ENCODE measurements at places on chromosomes 2 and 18.

- no peak for DNase-seq
Observed at GRCh38 chr2:100882645-100883613, 63.0 kb downstream of the NPAS2 start.

DNA sequence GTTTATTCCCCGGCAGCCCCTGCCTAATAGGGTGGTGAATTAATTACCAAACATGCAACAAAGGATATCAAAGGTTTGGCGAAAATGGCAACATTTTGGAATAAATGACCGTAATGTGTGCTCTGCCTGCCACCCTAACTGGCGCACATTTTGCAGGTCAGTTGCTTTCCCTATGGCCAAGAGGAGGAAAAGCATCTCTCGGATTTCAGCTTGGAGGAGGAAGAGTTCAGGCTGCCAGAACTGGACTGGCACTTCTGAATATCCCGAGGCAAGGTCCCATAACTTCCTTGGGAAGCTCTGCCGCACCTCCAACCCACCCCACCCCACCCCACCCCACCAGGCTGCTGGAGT is 37.1 kb downstream of the SLC25A52 start:
- no peak for DNase-seq

DNA sequence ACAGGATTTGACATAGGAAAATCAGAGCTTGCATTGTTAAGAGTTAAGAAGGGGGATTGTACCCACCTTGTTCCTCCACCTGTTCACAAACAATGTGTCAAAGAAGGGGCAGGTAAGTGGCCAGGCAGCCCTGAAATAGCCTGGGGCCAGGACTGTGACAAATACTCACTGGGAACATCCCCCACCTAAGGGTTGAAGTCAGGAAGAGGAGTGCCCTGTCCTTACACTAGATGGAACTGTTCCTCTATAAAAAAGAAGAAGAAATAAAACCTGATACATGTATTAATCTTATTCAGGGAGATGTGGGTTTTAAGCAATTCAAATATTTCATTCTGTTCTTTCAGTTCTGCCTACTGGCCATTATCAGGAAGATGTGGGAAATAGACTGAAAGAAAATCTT is 41.9 kb downstream of the TACR1 start:
- no peak for DNase-seq

GRCh38 chr2:11754700-11755015 is 8.2 kb downstream of the LPIN1 start:
- no peak for DNase-seq

- no peak for DNase-seq
Observed at GRCh38 chr2:188217264-188217663, 74.4 kb upstream of the GULP1 start.

DNA sequence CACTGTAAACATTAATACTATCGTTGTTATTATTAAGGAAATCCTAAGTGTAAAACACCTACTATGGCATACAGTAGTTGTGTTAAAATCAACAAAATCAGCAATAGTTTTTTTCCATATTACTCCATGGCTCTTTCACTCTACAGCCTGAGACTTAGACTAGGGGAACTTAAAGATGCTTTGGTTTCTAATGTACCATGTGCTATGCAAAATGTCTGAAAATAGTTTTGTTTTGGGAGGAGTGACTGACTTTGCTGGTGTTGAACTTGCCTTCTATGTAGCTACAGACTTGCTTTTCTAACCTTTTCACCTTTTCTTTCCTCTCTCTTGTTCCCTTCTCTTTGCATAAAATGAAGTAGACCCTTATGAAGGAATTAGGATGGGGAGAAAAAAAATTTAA is 159.0 kb upstream of the CCDC195 start:
- no peak for DNase-seq

DNA sequence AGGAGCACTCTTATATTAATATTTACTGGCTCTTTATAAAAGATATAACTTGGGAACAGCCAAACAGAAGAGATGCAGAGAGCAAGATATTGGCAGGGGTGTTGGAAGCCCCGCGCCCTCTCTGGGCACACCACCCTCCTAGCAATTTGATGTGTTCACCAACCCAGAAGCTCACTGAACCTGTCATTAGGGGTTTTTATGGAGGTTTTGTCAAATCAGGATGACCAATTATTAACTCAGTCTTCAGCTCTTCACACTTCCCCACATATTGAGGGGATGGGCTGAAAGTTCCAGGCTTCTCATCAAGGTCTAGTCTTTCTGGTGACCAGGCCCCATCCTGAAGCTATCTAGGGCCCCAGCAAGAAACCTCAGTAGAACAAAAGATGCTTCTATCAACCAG is 10.9 kb upstream of the INO80D start:
- DNase-seq, result no peak

DNA sequence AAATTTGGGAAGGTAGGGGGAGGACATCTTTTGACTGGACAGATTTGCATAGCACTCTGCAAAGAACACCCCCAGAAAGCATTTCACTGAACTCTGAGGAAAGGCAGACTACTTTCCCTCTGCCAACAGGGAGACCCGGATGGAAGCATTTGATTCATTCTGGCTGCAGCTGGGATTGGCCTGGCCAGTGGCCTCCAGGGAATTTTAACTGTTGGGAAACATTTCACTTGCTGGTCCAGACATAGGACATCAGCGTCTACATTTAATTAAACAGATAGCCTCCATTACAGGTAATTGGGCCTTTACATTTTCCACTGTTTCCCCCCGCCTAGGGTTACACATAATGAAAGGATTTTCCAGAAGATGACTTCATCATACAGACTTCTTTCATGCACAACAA is 92.8 kb downstream of the MARCHF4 start:
- no peak for DNase-seq

DNA sequence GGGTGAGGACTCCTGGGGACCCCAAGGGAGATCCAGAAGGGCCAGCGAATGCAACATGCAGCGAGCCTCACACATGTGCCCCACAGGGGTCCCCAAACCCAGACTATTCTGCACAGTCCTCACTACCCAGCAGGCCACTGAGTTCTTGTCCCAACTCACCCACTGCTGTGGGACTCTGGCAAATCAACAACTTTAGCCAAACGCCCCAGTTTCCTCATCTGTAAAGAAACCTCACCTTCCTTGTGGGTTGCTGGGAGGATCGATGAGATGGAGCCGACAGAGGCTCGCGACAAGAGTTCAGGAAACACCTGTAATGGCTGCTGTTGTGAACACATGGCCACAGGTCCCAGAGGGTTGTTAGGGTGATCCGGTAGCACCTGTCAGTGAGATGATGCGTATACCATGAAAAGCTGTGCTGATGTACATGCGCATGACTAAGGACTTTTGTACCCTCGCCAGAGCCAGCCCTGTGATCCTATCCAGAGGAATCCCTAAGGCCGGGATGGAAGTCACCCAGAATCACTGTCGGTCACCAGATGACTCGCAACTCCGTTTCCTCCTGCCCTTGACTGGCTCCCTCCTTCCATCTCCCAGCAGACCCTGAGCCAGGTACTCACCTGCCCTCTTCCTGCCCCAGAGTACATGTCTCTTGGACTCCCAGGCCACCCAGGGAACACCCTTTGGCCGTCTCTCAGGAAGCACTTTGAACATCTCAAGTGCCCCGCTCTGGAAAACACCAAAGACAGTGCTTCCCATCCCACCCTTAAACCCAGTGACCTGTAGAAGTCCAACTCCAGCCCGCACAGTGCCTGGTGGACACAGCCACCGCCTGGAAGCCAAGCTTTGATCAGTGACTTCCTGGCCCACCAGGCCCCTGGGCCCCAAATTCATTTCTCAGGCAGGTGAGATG is 103.3 kb upstream of the ID2 start:
- DNase-seq, result no peak

- DNase-seq, result no peak
Observed at GRCh38 chr2:114661971-114662939, 219.8 kb downstream of the DPP10 start.

- no peak for DNase-seq
Observed at GRCh38 chr2:128602038-128602698, 283.5 kb upstream of the HS6ST1 start.

- DNase-seq, result no peak
Observed at GRCh38 chr2:196252408-196253115, 81.2 kb upstream of the STK17B start.

DNA sequence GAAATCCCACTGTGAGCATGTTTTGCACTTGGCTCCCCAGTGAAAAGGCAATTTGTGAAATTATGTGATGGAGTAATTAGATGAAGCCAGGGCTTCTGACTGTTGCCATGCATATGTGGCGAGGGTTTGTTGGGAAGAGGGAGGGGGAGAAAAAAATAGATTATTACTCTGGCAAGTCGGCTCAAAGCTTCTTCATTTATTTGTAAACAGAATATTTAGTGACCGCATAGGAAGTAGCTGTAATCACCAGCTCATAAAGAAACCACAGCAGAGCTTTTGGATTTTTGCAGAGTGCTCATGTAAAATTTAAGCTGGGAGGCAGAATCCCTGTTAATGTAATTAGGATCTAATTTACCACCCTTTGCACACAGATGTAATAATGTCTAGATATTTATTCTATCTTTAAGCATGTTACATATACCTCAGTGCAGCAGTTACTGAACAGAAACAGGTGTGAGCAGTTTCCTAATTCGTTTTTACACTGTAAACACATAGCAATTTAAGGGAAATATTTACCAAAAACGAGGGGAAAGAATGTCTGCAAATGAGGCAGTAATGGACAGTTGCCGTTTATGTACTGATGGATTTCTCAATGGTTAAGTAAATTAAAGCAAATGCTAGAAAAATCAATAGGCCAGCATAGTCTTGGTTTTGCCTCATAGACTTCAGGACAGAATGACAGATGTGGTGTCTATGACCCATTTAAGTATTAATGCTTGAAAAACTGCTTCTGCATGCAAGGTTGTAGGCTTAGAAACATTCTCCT is 87.9 kb downstream of the MEIS1 start:
- no peak for DNase-seq

GRCh38 chr2:239870276-239870675 is 154.9 kb downstream of the NDUFA10 start:
- DNase-seq, result no peak

DNA sequence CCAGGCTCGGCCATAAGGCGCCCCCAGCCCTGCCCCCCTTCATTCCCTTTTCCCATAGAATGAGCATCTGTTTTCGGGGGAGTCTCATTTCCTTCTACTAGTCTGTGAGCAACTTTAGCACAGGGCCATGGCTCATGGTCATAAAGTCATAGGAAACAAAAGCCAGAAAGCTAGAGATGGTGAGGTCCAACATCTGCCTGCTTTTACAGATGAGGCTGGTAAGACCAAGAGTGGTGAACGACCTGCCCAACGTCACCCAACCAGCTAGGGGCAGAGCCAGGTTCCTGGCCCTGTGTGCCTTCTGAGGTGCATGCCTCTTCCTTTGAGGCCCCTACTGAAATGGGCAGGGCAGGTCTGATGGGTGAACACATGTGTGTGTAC is 212.7 kb downstream of the DYSF start:
- DNase-seq, result no peak

DNA sequence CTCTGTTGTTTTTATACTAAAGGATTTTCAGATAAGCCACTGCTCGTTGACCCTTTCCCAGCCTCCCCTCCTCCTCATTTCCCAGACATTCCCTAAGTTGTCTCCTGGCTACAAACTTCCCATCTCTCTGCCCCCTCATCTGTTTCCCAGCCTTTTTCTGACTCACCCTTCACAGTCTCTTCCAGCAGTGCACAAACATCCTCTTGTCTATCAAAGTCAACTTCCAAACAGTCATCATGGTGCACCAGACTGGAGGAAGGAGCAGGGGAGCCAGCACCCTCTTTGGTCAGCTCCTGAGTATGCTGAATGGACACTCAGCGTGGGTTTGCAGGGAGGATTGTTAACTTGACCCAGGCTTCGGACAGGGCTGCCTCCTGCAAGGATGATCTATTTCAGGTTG is 26.6 kb upstream of the SPRED2 start:
- DNase-seq, result no peak

DNA sequence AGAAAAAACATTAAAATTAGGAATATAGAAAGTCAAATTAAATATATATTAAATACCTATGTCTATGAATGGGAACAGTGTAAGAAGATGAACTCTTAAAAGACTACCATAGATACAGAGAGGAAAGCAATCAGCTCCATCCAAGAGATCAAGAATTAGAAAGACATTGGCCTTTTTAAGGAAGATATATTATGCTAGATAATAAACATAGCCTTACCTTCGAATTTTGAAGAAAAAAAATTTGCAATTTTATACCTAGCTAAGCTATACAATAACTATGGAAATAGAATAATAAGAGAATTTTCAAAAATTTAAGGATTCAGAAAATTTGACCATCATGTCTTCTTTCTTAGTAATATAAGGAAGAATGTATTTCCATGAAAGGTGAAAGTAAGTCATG is 74.7 kb upstream of the MYT1L start:
- no peak for DNase-seq

GRCh38 chr2:217936952-217937351 is 65.8 kb downstream of the TNS1 start:
- no peak for DNase-seq

- no peak for DNase-seq
Observed at GRCh38 chr2:62144689-62145477, 51.0 kb upstream of the B3GNT2 start.

- DNase-seq, result no peak
Observed at GRCh38 chr2:108938077-108938710, 50.8 kb downstream of the EDAR start.

DNA sequence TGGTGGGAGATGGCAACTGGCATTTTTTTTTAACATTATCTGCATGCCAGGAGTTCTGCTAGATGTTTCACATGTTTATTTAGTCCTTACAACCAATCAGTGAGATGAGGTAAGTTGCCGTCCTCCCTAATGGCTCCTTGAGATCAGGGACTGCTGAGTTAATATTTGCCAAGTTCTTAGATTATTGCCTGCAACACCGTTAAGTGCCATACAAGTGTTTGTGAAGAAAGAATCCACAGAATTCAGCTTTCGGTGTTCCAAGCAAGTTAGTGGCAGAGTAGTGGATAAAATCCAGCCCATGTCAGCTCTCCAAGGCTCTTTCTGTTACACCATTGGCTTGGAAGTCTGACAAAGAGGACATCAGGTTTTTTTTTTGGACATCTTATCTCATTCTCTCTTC is 95.9 kb downstream of the C1QL2 start:
- no peak for DNase-seq

- peak; percentile 17 for DNase-seq
Observed at GRCh38 chr2:187581125-187581896, 27.1 kb upstream of the TFPI start.

All from activated CD4-positive, alpha-beta T cell treated with anti-CD3 and anti-CD28 coated beads for 24 hours (primary cell).